Left lung (tissue), 14 donors: ENCODE measurements at places on chromosomes 11 and 22.

GRCh38 chr11:94549146-94549545 lies 5.4 kb downstream of the FUT4 start:
- H3K4me1 ChIP-seq: peaks cover 26% of the 10 kb centered on the region
- H3K27ac ChIP-seq: no peak overlapping the region
- no peaks in the 10 kb centered on the region for H3K27me3 ChIP-seq
- H3K36me3 ChIP-seq: no peaks in the 10 kb centered on the region

- peaks cover 74% of the 10 kb centered on the region for H3K36me3 ChIP-seq
- peaks cover 4% of the 10 kb centered on the region for H3K4me1 ChIP-seq
- no peak overlapping the region for H3K27ac ChIP-seq
- no peak overlapping the region for H3K4me3 ChIP-seq
- no peaks in the 10 kb centered on the region for H3K27me3 ChIP-seq
These were observed 6.7 kb downstream of the SLC15A3 start for GRCh38 chr11:60945295-60945667.

GRCh38 chr22:39463931-39464390 lies 7.1 kb downstream of the MGAT3 start:
- H3K27me3 ChIP-seq: no peaks in the 10 kb centered on the region
- no peak overlapping the region for H3K27ac ChIP-seq
- no peaks in the 10 kb centered on the region for H3K4me1 ChIP-seq
- no peaks in the 10 kb centered on the region for H3K36me3 ChIP-seq
- H3K4me3 ChIP-seq: no peak overlapping the region
- DNase-seq: no peak

- peak; percentile 97 for DNase-seq
- H3K27me3 ChIP-seq: no peaks in the 10 kb centered on the region
- H3K27ac ChIP-seq: no peak overlapping the region
These were observed 18.5 kb upstream of the CBX7 start for GRCh38 chr22:39170825-39171622.

DNA sequence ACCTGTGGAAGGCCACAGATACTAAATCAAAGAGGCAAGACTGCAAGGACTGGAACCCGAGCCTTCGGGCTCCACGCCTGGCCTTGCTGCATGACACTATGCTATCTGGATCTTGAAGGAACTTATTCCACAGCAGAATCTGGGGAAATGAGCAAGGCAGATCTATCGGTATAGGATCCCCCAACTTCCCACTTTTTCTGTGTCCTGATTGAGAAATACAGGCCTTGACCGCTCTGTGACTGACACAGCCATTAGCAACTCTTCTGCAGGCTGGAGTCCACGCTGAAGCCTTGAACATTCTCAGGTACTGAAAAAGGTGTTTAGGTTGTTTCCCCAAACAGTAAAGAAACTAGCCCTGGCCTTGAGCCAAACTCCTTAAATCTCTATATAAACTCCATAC lies 241.2 kb upstream of the NARS2 start:
- peaks cover 15% of the 10 kb centered on the region for H3K4me1 ChIP-seq
- no peak overlapping the region for H3K4me3 ChIP-seq
- no peak for DNase-seq
- no peaks in the 10 kb centered on the region for H3K36me3 ChIP-seq
- no peaks in the 10 kb centered on the region for H3K27me3 ChIP-seq

DNA sequence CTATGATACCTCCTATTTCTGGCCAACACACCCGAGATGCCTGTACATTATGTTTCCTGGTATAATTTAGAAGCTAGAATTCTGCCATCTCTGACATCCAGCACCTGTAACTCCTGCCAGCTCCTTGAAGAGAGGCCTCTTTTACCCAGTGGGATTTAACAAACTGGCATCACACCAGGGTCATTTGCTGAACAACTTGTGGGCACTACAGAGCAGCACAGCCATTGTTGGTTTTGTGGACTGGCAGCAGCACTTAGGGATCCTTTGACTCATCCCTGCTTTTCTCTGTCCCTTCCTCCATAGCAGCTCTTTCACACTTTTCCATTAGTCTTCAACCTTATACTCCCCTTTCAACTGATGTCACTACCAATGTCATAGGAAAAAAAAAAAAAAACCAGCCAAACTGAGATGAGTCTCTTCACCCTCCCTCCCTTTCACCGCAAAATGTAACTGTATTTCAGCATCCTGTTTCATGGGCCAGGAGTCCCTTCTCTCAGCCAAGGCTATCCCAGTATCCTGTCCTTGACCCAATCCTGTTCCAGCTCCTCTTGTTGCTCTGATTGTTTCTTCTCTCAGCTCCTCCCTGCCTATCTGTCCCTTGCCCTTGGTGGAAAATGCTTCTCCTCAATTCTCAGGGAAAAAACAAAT lies 68.7 kb downstream of the PPFIBP2 start:
- no peak for DNase-seq
- peaks cover 7% of the 10 kb centered on the region for H3K27me3 ChIP-seq
- no peaks in the 10 kb centered on the region for H3K36me3 ChIP-seq
- peaks cover 33% of the 10 kb centered on the region for H3K4me1 ChIP-seq
- H3K4me3 ChIP-seq: no peak overlapping the region
